NCI-H774 (cell line): ENCODE measurements at places on chromosomes 2 and 18.

- no peak for DNase-seq
Measured at GRCh38 chr2:224196810-224197209, 157.7 kb upstream of the SERPINE2 start.

- DNase-seq, result no peak
Measured at GRCh38 chr2:8241317-8241716, 440.5 kb upstream of the ID2 start.

DNA sequence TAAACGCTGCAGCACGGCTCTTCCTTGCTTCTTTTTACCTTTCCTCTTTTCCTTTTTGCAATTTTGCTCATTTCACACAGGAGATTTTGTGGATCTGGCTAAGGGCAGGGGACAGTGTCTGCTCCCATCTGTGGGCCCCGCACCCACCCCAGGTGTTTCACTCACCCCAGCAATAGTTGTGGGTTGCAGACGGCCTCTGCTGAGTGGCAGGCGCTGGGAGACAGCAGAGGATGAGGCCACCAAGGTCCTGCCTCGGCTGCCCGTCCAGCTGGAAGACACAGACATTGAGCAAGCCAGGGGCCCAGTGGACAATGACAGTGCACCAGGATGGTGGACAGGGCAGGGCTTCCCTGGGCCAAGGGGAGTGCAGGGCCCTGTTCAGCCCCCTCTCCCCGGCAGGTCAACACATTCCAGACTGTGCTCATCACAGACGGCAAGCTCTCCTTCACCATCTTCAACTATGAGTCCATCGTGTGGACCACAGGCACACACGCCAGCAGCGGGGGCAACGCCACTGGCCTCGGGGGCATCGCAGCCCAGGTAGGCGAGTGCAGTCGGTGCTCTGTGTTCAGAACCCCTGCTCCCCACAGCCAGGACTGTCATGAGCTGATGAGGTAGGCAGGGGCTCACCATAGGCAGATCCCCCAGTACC lies 35.0 kb downstream of the SNED1 start:
- DNase-seq, result no peak

DNA sequence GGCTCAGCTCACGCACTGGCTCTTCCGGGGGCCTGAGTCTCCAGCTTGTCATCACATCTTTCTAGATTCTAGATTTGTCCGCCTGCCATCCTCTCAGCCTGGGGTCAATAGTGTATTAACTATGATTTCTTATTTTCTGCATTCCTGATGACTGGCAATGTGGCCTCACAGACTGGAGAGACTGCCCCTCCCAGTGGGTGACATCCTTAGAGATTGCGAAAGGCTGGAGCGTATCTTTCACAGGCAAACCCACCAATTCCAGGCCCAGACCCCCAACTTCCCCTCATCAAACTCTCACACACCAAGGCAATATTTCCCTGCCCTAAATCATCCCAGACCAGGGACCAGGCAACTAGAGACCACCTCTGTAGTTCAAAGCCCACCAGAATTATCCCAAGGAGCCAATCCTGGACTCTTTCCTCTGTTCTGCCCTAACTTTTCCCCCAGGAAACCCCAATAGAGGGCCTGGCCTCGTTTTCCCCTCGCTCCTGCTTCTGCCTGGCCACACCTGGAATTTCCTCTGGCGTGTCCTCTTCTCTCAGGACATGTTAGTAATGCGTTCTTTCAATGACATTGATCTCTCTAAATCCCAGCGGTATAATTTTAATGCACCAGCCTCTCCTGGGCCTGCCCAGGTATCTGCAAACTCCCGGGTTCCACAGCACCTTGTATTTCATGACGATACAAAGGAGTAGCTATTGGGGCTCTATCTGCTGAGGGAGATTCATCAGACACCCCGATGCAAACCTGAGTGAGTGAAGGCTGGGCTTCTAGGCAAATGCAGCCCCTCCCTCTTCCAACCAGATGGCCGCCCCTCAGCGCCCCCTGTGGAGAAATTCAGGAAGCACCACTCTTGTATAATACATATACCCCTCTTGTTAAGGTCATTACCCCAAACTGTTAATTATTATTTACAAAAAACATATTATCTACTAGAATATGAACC lies 2.4 kb upstream of the KCNF1 start:
- DNase-seq, result peak; percentile 43

DNA sequence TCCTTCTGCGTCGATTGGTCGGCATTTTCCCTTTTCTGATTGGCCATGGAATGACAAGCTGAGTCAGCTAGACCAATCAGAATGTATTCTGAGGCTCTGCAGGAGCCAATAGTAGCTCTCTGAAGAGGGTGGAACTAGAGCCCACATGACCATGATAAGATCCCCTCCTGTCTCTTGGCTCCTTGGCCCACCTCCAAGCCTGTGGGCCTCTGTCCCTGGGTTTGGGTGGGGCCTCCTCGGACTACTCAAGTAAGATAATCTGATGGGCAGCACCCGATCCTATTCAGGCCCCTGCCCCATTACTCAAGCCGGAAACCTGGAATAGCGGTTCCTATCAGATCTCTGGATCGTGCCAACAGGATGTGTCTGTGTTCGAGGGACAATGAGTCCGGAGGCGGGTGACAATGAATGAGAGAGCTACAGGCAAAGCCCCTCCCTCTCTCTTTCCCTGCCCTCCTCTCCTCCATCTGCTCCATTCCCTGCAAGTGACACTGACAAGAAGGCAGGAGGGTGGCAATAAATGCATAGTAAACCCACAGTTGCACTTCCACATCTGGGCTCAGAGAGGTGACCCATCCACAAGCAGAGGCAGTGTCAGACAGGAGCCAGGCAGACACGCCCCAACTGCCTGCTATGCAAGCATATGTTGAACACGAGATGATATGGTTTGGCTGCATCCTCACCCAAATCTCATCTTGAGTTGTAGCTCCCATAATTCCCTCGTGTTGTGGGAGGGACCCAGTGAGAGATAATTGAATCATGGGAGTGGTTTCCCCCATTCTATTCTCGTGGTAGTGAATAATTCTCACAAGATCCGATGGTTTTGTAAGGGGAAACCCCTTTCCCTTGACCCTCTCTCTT lies 114.7 kb downstream of the TNS1 start:
- DNase-seq, result no peak

DNA sequence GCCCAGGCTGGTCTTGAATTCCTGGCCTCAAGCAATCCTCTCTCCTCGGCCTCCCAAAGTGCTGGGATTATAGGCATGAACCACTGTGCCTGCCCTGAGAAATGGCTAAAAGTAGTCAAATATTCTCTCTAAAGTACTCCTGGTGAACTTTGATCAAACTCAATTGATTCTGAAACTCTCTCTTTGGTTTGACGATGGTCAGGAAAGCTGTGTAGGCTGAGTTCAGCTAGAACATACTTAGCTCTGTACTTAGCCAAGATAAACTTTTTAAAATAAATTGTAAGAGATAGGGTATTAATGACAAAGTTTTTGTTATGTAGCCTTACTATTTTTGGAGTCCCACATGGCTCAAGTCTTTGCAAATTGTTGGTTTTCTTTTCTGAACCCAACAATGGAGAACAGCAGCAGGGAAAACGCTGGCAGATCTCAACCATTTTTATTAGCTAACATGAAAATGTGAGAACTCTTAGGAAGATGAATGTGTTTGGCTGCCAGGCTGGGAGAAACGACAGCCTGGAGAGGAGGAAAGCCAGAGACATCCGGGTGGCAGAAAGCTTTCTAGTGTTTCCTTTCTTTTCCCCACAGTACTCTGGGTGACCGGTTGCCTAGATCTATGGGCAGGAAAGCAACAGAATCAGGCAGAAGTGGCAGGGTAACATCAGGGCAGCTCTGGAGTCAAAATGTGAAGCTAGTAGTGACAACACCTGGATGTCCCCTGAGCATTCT lies 193.0 kb upstream of the LHCGR start:
- DNase-seq, result no peak

GRCh38 chr2:28102455-28102874 lies 211.9 kb downstream of the BABAM2 start:
- DNase-seq, result no peak

DNA sequence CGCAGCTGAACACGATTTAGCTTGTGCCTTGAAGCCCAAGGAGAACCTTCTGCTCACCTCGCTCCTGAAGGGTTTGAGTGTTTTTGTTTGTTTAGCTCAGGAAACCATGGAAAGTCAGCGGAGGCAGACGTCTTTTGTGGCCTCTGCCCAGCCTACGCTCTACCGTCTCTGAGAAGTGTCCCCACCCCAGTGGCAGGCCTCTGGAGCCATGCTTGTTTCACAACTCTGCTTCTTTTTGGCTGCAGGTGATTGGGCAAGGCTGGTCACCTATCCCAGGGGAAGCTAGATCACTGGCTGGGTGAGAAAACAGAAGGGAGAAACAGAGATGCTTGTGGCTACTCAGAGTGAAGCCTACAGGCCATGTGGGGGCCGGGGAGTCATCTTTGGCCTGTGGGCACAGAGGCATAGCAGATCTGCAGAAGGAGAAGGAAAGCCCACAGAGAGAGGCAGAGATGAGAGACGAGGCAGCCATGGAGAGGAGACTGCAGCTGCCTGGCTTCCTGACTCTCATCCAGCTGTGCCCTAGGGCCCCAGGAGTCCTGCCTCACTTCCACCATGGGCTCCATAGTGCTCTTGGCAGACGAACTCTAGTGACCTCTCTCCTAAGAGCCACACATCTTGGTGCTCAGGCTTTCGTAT lies 50.1 kb downstream of the CIB4 start:
- DNase-seq, result no peak

DNA sequence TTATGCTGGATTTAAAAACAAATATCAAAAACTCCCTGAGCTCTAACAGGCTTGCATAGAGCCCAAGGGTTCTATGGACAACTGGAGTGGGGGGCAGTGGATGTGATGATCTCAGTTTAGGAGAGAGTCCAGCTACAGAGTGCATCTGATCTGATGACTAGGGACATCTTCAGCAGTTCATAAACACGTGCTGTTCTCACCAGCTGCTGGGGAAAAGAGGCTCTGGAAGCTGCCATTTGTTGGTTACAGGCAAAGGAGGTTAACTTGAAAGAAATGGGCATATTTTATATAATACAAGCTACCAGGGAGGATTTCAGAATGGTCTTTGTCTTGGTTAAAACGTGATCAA lies 36.0 kb upstream of the ZNF396 start:
- no peak for DNase-seq

DNA sequence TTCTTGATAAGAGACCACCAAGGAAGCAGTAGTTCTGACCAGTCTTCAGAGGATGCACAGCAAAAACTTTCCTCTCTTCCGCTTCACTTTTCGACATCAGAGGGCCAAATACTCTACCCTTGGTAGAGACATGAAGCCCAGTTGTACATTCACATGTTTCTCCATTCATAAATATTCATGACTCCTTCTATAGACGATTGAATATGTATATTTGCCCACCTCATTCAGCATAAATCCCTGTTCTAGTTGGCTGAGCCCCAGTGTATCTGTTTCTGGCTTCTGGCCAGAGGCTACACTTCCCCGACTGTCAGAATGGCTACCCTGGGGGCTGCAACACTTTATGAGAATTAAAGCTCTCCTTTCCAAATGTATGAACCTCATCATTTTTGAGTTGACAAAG lies 258.5 kb downstream of the ASXL3 start:
- no peak for DNase-seq

GRCh38 chr18:30415903-30416302 lies 626.6 kb downstream of the DSC3 start:
- no peak for DNase-seq

DNA sequence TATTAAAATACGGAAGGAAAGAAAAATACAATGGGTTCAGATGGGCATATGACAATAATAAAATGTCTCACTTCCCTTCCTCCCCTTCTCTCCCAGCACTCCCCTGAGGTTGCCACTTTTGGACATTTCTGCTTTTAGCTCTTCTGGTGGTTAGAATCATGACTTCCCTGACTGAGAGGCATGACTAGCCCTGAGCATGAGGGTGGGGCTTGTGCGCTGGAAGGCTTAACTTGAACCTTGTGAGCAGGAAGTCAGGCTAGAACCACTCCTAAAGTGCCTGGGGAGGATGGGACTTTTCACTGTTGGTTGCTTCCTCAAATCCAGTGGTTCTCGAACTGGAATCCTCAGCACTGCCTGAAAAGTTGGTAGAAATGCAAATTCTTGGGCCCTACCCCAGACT lies 19.7 kb upstream of the ARHGAP25 start:
- no peak for DNase-seq

- DNase-seq, result no peak
Measured at GRCh38 chr18:8937160-8938094, 165.1 kb upstream of the NDUFV2 start.

DNA sequence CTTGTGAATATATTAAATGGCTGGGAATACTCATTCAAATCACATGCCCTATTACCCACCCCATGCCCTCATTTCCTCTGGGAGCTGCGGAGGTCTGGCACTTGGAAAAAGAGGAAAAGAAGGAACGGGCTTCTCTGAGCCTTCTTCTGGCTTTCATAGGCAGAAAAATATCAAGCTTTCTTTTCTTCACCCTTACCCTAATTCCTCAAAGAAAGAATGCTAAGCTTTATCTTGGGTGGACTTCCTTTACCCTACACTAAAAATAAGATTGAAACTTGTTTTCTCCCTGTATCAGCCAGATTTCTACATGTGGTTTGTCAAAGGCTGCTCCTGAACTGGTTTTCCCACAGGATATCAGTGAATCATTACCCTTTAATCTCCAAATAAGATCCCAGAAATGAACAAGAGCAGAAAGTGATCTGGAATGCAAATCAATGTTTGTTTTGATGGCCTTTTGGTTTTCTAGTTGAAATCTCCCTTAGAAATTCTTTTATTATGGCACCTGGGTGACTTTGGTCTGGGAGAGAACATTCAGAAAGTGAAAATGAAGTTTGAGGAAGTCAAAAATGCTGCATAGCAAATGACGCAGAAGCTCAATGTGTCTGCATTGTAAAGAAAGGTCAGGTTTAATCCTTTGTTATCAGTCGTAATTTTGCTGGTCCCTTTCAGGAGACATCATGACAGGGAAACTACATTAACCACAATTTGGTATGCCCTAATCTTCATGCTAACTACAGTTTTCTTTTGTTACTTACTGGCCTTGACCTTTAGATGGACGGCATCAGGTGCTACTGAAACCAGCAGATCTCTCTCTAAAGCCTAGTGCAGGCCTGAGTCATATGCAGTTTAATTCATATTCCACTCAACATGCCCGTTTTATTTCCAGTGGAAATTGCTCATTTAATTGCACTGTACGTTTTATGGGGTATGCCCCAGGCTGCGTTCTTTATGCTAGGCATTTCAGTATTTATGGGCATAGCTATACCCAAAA lies 46.6 kb upstream of the HNRNPA3 start:
- DNase-seq, result no peak

DNA sequence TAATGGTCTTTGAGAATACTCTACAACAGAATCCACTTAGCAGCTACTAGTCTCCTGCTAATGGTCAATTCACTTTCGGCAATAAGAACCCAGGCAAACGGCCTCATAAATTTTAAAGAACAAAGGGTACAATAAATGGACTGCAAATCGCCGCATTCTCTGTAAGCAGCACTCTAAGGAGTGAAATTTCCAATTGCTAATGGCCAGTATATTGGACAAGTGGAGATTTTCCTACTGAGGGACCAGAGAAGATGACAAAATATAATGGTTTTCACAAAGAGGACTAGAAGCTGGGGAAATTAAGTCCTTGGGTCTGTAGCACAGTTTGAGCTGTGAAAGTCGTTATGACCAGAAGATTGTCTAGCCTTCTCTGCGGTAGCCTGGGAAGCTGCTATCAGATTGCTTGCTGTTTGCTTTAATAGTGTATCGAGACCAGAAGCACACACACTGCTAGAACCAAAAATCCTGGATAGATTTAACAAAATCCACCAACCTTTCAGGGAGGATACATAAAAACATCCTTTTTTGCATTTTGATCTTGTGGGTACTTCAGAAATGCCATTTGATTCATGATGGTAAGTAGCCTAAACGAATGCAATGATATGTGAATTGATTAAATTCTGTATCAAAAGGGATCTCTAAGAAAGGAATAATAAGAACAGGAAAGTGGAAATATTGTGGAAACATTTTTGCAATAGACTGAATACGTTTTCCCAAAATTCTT lies 53.6 kb upstream of the ATP8B1 start:
- no peak for DNase-seq
